ENCODE measurements at places on chromosomes 4 and X.

- no peaks in the 10 kb centered on the region for H3K4me1 ChIP-seq
- peaks cover 9% of the 10 kb centered on the region for H3K27me3 ChIP-seq
- H3K36me3 ChIP-seq, result peaks cover 4% of the 10 kb centered on the region
- no peak overlapping the region for H3K27ac ChIP-seq
- no peak overlapping the region for H3K4me3 ChIP-seq
- DNase-seq, result no peak
These were observed 18.2 kb downstream of the FTHL17 start for GRCh38 chrX:31053621-31054020.

DNA sequence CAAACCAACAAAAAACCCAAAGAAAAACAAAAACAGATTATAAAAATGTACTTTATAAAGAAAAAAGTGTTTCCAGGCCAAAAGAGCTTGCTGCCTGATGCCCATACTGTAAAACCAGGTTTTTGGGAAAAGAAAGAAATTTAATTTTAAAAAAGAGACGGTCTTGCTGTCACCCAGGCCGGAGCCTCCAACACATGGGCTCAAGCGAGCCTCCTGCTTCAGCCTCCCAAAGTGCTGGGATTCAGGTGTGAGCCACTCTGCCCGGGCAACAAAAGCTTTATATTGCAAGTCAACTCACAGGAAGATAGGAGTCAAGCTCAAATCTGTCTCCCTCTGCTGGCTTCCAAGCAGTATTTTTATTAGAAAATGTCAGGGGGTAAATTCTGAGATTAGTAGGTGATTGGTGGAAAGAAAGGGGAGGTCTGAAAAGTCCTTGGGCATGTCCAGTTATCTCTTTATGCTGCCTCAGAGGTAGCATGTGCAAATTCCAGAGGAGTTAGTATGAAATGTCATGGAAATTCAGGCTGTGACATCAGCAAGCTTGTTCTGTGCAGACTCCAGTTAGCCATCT is 39.4 kb downstream of the MGST2 start:
- no peaks in the 10 kb centered on the region for H3K27me3 ChIP-seq
- DNase-seq, result no peak
- no peak overlapping the region for H3K27ac ChIP-seq
- peaks cover 6% of the 10 kb centered on the region for H3K4me1 ChIP-seq

- no peak overlapping the region for H3K27ac ChIP-seq
- no peak overlapping the region for H3K4me3 ChIP-seq
- peaks cover 13% of the 10 kb centered on the region for H3K27me3 ChIP-seq
These were observed 15.0 kb upstream of the STK32B start for GRCh38 chr4:5036239-5036638.

DNA sequence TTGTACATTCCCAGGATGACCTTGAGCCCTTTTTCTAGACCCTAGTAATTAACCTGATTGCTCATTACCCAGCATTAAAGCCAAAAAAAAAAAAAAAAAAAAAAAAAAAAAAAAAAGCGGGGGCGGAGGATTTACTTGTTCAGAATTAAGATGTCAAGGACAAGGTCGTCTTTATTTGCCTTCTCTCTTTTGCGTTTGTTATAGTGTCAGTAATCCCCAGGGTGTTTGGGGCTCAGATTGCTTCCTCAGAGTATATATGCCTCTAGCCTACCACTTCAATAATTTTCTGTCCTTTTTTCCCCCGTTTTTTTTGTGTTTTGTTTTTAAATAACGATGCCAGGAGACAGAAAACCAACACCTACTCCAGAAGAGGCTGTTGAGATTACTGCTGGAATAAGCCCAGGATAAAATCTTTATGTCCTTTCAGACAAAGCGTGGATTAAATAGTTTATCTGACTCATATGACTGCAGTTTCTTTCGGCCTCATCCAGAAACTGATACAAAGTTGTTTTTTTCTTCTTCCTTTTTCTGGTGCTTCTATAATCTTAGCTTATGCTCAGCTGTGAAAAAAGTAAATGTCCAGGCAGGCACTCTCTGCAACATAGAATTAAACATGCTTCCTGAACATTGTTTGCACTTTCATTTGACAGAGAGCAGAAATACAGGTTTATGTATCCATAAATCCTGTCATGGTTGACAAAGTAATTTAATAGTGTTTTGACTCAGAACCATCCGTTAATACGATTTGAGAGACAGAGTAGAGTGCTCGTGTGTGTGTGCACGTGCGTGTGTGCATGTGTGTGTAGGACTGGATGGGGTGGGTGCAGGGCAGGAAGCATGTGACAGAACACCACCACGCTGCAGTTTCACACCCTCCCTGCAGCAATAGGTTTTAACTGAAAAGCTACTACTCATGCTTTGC is 138.6 kb downstream of the AFF1 start:
- peak overlapping the region; percentile 90 for H3K4me3 ChIP-seq
- no peaks in the 10 kb centered on the region for H3K36me3 ChIP-seq
- H3K4me1 ChIP-seq, result peaks cover 42% of the 10 kb centered on the region
- H3K27ac ChIP-seq, result peak overlapping the region; percentile 90
- no peaks in the 10 kb centered on the region for H3K27me3 ChIP-seq

- H3K27ac ChIP-seq, result no peak overlapping the region
- DNase-seq, result no peak
- H3K4me1 ChIP-seq, result no peaks in the 10 kb centered on the region
- H3K4me3 ChIP-seq, result no peak overlapping the region
- H3K36me3 ChIP-seq, result no peaks in the 10 kb centered on the region
These were observed 47.7 kb upstream of the GATB start for GRCh38 chr4:151808542-151808941.

DNA sequence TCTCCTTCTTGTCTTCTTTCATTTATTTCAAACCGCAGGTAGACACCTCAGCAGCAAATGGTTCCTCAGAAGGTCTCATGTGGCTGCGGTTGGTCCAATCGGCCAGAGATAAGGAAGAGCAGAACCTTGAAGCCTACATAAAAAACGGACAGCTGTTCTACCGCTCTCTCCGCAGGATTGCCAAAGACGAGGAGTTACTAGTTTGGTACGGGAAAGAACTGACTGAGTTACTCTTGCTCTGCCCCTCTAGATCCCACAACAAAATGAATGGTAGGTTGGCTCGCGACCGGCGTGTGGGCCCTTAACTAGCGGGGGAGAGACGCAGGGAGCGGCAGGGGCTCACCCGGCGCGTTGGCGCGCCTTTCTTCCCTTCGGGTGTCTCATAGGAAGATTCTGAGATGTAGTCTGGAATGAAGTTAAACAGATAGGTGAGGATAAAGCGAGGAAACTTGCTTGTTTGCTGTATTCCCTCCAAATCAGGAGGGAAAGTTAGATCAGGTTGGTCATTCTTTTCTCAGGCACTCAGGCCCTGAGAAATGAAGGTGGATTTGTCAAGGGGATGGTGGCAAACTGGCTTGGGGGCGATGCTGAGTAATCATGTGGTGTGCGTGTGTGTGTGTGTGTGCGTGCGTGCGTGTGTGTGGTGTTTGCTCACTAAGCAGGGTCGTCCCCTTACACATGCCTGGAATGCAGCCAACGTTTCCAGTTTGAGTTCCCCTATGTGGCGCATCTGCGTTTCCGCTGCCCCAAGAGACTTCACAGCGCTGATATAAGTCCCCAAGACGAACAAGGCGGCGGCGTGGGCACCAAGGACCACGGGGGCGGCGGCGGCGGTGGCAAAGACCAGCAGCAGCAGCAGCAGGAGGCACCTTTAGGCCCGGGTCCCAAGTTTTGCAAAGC is 4.2 kb downstream of the PRDM8 start:
- peak overlapping the region; percentile 86 for H3K4me3 ChIP-seq
- peak; percentile 76 for DNase-seq
- H3K36me3 ChIP-seq, result peaks cover 9% of the 10 kb centered on the region
- peaks cover 28% of the 10 kb centered on the region for H3K4me1 ChIP-seq

- no peak overlapping the region for H3K4me3 ChIP-seq
- H3K36me3 ChIP-seq, result no peaks in the 10 kb centered on the region
- H3K4me1 ChIP-seq, result no peaks in the 10 kb centered on the region
- DNase-seq, result no peak
- no peak overlapping the region for H3K27ac ChIP-seq
These were observed 39.5 kb upstream of the ZNF330 start for GRCh38 chr4:141180991-141181761.

DNA sequence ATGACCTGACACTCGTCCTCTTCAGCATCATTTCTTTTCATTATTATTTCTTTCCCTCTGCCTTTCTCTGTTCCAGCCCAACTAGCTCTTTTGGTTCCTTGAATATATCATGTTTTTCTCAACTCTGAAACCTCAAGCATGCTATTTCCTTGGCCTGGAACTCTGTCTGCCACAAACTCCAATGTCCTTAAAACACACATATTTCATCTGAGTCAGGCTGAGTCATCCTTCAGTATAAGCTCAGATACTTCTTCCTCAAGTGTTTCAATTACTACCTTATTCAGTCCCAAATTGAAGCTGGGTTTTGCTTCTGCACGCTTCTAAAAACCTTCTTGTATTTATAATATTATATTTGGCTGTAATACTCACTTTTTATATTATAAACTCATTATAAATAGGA is 424.2 kb downstream of the PDGFC start:
- DNase-seq, result no peak
- no peaks in the 10 kb centered on the region for H3K4me1 ChIP-seq
